ENCODE measurements at places on chromosomes 1 and 21. TPM values are rescaled to one million over a fixed set of nuclear protein-coding genes. Genes with fewer than 3 reads are reported as not detected.

LRRC8B gene
- total RNA-seq, result 5.8 TPM

RBM15 gene
- 23.3 TPM for total RNA-seq

PCP4 gene
- 4.7 TPM for total RNA-seq

SRRM1 gene
- total RNA-seq, result 108 TPM
